ENCODE measurements at places on chromosomes 5 and 9. TPM values are rescaled to one million over a fixed set of nuclear protein-coding genes. Genes with fewer than 3 reads are reported as not detected.

BTNL9 gene
- 34.9 TPM for total RNA-seq

GLE1 gene
- 20.4 TPM for total RNA-seq

SQSTM1 gene
- 421 TPM for total RNA-seq

DNA sequence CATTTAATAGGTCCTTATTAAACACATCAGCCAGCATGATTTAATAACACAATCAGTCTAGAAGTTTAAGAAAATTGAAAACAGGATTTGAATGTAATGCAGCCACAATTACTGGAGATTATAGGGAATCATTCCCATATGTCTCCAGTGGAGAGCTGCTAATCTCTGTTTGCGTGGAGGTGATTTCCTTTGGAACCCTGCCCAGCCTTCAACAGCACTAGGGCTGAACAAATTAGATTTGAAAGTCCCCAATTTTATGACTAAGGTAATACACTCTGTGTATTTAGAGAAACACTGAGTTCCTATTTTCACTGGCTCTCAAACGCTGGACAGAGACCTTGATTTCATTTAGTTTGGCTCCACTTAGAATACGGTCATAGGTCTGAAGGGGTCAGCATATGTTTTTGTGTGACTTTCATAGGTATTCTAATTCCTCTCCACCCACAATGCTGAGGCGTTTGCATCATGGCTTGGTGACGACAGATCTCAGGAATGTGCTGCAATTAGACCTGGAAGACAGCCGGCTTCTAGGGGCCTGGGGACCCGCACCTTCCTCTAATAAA, 508.3 kb downstream of the EBF1 start:
- no peaks in the 10 kb centered on the region for H3K4me1 ChIP-seq
- DNase-seq, result no peak
- no peak overlapping the region for H3K4me3 ChIP-seq

DNA sequence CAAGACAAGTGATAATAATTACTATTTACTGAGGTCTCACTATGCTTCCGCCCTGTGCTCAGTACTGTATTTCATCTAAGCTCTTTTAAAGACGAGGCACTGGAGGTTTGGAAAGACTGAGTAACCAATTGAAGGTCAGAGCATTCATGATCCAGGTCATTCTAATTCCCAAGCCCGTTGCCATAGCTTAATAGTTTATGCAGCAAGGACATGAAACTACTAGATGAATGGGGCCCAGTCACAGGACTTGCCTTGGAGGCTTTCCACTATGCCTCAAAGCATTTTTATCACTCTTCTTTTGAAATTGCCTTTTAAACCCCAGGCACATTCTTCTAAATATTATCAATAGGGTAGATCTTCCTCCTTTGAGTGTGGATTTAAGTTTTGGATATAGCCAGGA, 17.2 kb upstream of the NFIB start:
- no peaks in the 10 kb centered on the region for H3K36me3 ChIP-seq
- H3K4me3 ChIP-seq, result no peak overlapping the region
- H3K27ac ChIP-seq, result no peak overlapping the region
- H3K4me1 ChIP-seq, result peaks cover 13% of the 10 kb centered on the region
- no peaks in the 10 kb centered on the region for H3K27me3 ChIP-seq
